Skeletal muscle cell (primary cell): ENCODE measurements at places on chromosomes 16 and 17.

- DNase-seq = no peak
Observed at GRCh38 chr16:35598696-35599332, 2139.4 kb downstream of the TP53TG3F start.

DNA sequence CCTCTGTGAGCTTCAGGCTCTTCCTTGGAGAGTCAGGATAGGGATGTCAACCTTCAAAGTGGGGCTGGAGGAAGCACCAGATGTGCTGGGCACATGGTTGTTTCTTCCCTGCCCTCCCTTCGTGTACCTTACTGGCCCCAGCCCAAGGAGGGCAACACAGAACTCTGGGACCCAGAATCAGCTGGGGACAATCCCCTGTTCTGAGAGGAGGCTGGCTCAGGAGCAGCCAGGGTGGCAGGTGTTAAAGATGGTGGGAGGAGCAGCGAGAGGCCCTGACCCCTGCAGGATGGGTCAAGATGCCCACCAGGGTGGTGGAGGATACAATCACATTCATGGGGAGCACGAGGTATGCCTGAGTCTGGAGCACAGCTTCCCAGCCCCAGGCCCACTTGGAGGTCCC is 300.4 kb downstream of the ABCC12 start:
- no peak for DNase-seq

DNA sequence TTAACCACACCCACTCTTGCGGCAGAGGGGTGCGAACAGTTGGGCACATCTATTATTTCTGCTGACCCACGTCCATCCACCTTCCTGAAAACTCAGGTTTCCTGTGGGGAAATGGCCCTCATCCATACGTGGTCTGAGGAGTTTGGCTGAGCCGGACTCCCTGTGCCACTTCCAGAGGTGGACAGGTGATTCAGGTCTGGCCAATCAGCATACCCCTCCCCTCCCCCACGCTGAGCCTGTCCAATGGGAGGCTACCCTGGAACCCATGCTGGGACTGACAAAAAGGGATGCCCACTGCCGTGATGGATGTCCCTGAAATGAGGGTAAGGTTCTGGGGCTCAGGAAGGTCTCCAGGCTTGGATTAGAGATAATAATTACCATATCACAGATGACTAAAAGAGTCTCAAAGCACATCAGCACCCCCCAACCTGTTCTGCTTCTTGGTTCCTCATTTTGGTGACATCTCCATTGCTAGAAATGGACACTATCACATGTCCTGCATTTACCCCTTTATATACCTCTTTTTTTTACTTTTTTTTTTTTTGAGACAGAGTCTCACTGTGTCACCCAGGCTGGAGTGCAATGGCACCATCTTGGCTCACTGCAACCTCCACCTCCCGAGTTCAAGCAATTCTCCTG is 5.3 kb upstream of the MAPK7 start:
- DNase-seq = no peak

DNA sequence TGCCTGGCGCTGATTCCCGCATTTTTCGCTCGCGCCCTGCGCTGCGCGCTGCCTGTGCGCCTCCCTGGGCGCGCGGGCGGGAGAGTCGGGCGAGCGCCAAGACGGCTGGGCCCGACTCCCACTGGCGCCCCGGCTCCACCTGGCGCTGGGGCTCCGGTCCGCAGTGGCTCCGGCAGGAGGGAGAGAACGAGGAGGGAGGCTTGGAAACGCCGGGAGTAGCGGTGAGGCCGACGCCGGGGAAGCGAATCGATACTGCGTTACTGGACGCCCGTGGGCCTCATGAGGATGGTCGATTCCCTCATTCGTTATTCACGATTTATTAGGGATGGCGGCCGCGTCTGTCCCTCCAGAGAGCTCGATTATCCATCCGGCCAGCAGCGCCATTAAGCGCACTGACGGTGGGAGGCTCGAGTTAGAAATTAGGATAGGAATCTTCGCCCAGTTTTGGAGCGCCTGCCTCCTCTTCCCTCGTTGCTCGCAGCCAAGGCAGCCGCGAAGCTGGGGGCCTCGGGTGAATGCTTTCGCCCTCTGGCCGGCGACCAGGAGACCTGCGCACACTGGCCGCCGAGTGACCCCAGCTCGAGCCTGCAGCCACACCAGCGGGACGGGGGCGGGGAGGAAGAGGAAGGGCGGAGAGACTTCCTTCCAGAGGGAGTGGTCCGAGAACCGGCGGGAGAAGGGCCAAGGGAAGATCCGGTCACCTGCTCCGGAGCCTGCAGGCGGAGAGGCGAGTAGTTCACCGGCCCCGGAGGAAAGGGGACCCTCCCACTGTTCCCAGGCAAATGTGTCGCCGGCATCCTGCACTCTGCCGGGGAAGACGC is 1.3 kb upstream of the PCGF2 start:
- no peak for DNase-seq

DNA sequence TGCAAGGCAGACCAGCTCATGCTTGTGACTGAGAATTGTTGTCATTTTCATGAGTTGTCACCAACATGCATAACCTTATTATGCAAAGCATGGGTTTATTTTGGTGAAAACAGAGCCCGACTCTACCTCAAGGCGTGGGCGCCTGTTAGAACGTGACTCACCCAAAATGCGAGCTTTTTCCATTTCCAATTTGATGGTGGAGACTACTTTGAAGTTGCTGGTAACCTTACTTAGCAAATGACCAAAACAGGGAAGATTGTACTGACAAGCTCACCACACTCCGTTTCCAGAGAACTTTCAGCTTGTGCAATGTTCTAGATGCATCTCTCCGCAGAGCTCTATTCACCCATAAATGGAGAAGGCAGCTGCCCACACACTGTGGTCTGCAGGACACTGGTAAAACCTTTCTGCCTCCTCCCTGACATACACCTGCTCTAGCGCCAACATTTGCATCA is 284.5 kb downstream of the MAF start:
- DNase-seq = no peak

DNA sequence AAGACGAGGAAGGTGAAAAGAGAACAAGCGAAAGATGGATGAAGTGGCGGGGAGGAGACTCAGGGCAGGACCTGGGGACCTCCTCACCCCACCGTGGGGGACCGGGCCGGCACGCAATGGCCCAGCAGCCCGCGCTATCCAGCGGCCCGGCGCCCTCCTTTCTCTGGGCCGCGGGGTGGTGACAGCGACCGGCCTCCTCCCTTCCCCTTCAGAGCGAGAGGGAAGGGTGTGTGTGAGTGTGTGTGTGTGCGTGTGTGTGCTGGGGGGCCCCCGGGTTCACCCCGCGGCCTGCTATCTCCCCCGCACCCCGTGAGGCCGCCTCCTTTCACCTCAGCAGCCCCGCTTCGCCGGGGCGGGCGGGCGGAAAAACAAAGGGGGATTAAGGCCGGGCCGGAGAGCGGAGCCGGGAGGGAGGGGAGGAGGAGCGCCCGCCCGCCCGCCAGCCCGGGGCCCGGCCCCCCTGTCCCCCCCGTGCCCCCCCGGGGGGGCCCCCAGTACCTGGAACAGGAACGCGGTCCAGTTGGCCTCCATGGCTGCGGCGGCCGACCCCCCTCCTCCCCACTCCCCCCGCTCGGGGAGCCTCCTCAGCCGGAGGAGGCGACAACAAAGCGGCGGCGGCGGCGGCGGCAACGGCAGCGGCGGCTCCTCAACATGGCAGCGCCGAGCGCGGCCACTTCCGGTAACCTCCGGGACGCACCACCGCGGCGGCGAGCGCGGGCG is at the start of gene VEZF1:
Gene VEZF1 (minus strand): TSS at position 674 of the 720 bp plus-strand sequence. CDS start 143 bp downstream, at position 531.
- no peak for DNase-seq

- no peak for DNase-seq
Observed at GRCh38 chr17:79690466-79690865, 40.3 kb upstream of the ENPP7 start.

DNA sequence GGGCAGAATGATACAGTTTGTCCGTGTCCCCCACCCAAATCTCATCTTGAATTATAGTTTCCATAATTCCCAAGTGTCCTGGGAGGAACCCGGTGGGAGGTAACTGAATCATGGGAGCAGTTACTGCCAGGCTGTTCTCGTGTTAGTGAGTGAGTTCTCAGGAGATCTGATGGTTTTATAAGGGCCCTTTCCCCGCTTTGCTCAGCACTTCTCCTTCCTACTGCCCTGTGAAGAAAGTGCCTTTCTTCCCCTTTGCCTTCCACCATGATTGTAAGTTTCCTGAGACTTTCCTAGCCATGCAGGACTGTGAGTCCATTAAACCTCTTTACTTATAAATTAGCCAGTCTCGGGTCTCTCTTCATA is 28.9 kb upstream of the SEC14L1 start:
- no peak for DNase-seq

GRCh38 chr17:44257815-44258760 is 9.8 kb downstream of the SLC4A1 start:
- no peak for DNase-seq
